ENCODE measurements at places on chromosomes 1 and 21. TPM values are rescaled to one million over a fixed set of nuclear protein-coding genes. Genes with fewer than 3 reads are reported as not detected.

- no peaks in the 10 kb centered on the region for H3K27me3 ChIP-seq
- no peak overlapping the region for H3K4me3 ChIP-seq
- H3K4me1 ChIP-seq, result peaks cover 9% of the 10 kb centered on the region
- H3K27ac ChIP-seq, result no peak overlapping the region
- H3K36me3 ChIP-seq, result no peaks in the 10 kb centered on the region
Measured at GRCh38 chr1:241985787-241986186, 13.1 kb downstream of the MAP1LC3C start.

DNA sequence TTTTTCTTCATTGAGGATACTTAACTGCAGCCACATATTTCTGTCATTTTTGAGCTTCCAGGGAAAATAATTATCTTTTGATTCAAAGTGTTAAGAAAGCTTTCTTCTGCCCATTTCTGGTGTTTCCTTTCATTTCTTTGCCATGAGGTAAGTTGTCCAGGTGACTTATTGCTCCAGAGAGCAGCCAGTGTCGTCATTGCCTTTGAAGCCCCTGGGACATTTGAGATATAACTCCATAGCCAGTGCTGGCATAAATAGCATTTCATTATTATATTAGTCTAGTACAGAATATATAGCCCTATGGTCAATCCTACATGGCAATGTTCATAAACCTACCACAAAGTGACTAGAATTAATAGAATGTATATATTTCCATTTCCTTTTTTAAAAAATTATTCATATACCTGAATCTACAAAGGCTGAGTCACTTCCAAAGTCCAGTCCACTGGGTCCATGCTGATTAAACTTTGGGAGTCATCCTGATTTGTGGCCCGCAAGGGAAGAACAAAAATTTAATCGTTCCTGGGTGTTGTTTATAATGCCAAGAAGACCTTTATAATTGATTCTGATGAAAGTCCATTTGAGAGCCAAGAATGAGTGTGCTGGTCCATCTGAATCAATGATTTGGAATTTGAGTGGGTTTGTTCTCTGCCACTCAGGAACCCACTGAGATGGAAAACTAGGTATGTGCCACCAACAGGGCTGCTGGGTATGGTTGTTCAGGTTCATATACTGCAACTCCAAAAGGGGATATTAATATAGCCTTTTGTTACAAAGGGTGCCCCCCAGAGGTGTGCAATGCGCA lies 221.8 kb upstream of the PLXNA2 start:
- no peak for DNase-seq
- no peak overlapping the region for H3K27ac ChIP-seq
- H3K4me1 ChIP-seq, result no peaks in the 10 kb centered on the region
- H3K36me3 ChIP-seq, result no peaks in the 10 kb centered on the region
- H3K4me3 ChIP-seq, result no peak overlapping the region
- no peaks in the 10 kb centered on the region for H3K27me3 ChIP-seq

GRCh38 chr1:188006354-188006753 lies 1177.6 kb downstream of the PLA2G4A start:
- H3K4me3 ChIP-seq, result no peak overlapping the region
- no peaks in the 10 kb centered on the region for H3K27me3 ChIP-seq
- no peaks in the 10 kb centered on the region for H3K36me3 ChIP-seq

DNA sequence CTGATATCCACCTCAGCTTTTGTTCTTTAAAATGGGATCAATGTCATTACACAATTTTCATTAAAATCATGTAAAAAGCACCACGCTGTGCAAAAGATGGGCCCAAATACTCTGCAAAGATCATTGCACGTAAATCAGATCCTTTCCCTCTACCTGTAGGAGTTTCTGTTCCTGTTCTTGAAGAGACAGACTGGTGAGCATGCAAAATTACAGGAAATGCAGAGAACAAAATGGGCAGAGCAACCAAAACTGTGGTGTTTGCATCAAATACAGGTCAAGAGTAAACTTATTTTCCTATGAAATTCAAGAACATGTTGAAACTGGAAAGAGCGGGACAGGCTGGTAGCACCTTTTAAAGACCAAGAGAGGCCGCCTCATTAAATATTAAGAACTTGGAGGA lies 294.9 kb upstream of the ADGRL2 start:
- no peak for DNase-seq
- H3K36me3 ChIP-seq, result no peaks in the 10 kb centered on the region
- no peak overlapping the region for H3K27ac ChIP-seq
- H3K4me1 ChIP-seq, result no peaks in the 10 kb centered on the region
- no peaks in the 10 kb centered on the region for H3K27me3 ChIP-seq

GRCh38 chr1:245873068-245873467 lies 634.0 kb downstream of the SMYD3 start:
- no peaks in the 10 kb centered on the region for H3K36me3 ChIP-seq
- no peaks in the 10 kb centered on the region for H3K27me3 ChIP-seq
- H3K4me1 ChIP-seq, result peaks cover 21% of the 10 kb centered on the region
- no peak overlapping the region for H3K27ac ChIP-seq
- no peak for DNase-seq

DNA sequence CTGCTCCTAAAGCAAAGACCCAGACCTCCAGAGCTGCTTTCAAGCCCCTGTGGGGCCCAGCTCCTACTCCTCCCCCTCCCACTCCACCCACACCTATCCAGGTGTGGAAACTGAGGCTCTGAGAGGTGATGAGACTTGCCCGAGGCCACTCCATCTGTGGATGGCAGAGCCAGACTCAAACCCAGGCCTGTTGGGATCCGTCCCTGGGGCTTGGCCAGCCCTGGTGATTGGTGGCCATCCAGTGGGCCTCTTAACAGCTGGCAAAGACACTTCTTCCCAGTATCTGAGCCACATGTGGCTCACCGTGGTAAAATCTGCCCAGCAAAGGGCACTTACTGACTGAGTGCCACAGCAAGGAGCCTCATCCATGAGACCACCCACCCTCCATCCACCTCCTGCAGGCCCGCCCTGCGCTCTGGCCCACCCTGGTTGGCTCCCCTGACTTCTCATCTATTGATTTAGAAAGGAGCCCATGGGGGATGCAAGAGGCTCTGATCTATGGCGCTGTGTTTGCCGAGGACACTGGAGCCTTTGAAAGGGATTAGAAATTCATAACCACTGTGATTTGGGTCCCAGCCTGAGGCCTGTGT lies 398.5 kb downstream of the PTPRU start:
- H3K27me3 ChIP-seq, result peaks cover 2% of the 10 kb centered on the region
- peaks cover 12% of the 10 kb centered on the region for H3K4me1 ChIP-seq
- no peak overlapping the region for H3K4me3 ChIP-seq
- H3K36me3 ChIP-seq, result no peaks in the 10 kb centered on the region

KCNJ15 gene
- 0.27 TPM for total RNA-seq
